ENCODE measurements at places on chromosomes 1 and 21.

GRCh38 chr21:35796844-35797243 lies 263.5 kb downstream of the SETD4 start:
- DNase-seq = no peak

DNA sequence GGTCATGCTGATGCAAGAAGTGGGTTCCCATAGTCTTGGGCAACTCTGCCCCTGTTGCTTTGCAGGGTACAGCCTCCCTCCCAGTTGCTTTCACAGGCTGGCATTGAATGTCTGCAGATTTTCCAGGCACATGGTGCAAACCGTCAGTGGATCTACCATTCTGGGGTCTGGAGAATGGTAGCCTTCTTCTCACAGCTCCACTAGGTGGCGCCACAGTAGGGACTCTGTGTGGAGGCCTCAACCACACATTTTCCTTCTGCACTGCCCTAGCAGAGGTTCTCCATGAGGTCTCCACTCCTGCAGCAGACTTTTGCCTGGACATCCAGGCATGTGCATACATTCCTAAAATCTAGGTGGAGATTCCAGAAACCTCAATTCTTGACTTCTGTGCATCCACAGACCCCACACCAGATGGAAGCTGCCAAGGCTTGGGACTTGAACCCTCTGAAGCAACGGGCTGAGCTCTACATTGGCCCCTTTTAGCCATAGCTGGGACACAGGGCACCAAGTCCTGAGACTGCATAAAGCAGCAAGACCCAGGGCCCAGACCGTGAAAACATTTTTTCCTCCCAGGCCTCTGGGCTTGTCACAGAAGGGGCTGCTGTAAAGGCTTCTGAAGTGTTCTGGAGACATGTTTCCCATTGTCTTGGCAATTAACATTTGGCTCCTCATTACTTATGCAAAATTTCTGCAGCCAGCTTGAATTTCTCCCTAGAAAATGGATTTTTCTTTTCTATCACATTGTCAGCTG lies 466.2 kb upstream of the PBX1 start:
- DNase-seq = no peak

GRCh38 chr1:26838474-26839338 lies 12.2 kb downstream of the ZDHHC18 start:
- no peak for DNase-seq

- DNase-seq = no peak
These were observed 95.6 kb downstream of the CENPF start for GRCh38 chr1:214698559-214698958.

GRCh38 chr1:16980473-16981268 lies at the start of gene MFAP2:
MFAP2 (minus strand) TSS chr1:16980620; CDS start chr1:16978273, 2,347 bp downstream.
- DNase-seq = no peak

DNA sequence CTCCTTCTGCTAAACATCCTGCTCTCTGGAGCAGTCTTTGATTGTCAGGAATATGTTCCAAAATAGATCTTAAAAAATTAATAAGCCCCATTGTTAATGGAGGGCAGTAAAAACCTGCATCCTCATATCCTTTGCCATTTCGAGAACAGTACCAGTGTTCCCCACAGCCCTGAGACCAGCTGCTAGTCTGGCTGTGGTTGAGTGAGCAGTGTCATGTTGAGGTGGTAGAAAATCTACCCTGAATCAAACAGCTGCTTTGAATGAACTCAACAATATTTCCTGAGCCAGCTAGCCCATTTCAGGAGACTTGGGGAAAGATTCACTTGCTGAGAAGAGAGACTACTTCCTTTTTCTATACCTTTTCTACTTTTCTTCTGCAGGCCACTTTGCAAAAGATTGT lies 24.4 kb downstream of the FABP3 start:
- no peak for DNase-seq

DNA sequence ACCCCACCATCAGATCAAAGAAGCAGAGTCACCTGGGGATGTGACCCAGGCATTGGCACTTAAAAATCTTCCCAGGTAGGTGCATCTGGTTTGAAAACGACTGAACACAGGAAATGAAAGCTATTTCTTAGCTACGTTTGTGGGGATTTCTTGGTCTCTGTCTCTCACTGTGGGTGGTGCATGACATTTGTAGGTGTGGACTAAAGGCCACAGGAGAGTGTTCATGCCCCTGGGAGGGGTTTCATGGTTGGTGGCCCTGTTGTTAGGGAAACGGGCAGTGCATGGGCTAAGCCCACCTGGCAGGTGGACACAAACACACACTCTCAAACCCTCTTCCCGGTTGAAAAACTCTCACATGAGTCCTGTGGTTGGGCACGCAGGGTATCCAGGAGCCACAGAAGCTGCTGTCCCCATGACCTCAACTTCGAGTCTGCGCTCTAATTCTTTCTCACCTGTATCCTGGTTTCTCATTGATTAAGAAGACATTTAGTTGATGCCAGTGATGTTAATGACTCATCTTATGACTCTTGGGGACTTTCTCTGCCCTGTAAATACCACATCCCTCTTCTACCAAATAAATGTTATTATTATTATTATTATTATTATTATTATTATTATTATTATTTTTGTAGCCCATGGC lies 119.4 kb downstream of the MRPS6 start:
- no peak for DNase-seq

- no peak for DNase-seq
These were observed 21.1 kb downstream of the TTC13 start for GRCh38 chr1:230957580-230957989.

- DNase-seq = no peak
These were observed 15.7 kb upstream of the RCAN1 start for GRCh38 chr21:34630536-34631143.

- peak; percentile 27 for DNase-seq
These were observed 35.5 kb downstream of the MATN1 start for GRCh38 chr1:30687886-30688285.

DNA sequence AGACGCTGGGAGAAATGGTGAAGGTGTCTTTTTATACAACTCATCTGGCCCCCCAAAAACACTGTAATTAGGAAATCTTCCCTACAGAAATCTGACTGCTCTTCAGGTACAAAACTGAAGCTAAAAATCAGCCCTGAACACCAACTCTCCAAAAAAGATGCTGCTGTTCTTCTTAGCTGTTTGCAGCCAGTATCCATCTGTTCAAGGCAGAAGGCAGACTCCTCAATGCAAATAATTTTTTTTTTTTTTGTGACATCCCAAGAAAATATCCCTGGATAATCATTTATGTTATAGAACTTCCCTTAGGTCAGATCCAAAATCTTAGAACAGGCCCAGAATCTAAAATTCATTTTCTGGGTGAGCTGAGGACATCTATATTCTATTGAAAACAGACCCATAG lies 36.5 kb downstream of the TRIT1 start:
- no peak for DNase-seq

DNA sequence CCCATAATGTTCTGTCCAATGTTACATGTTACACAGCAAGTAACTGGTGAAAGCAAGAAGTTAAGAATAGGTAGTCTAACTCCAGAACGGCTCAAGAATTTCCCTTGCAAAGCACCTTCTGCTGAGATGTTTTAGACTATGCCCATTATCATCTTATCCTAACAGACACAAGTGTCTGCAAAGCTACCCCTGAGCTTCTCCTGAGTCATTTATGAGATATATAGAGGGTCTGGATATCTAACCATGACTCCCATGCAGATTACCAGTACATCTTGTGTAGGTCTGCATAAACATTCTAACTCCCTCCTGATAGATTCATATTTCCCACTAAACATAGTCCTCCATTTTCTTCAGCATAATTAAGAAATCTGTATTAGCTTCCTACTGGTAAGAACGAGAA lies 171.7 kb downstream of the COQ8A start:
- no peak for DNase-seq

DNA sequence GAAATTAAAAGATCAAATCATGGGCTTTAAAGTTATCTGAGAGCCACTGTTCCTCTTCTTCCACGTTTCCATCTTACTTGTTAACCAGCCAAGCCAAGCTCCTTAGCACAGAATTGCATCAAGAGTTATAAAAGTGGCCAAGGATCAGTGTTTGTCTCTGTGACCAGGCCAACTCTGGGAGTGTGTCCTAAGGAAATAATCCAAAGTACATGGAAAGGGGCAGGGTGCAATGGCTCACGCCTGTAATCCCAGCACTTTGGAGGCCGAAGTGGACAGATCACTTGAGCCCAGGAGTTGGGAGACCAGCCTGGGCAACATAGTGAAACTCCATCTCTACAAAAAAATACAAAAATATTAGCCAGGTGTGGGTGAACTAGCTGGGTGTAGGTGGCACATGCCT lies 10.0 kb upstream of the MPZL1 start:
- no peak for DNase-seq

DNA sequence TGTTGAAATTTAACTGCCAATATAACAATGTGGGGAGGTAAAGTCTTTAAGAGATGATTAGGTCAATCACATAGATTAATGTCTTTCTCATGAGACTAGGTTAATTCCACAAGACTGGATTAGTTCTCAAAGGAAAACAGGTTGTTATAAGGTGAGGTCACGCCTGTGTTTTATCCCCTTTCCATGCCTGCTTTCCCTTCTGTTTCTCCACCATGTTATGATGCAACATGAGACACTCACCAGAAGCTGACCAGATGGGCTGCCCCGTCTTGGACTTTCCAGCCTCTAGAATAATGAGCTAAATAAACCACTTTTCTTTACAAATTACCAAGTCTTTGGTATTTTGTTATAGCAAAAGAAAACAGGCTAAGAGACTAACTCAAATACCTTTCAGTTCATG lies 70.8 kb downstream of the DDAH1 start:
- DNase-seq = no peak

DNA sequence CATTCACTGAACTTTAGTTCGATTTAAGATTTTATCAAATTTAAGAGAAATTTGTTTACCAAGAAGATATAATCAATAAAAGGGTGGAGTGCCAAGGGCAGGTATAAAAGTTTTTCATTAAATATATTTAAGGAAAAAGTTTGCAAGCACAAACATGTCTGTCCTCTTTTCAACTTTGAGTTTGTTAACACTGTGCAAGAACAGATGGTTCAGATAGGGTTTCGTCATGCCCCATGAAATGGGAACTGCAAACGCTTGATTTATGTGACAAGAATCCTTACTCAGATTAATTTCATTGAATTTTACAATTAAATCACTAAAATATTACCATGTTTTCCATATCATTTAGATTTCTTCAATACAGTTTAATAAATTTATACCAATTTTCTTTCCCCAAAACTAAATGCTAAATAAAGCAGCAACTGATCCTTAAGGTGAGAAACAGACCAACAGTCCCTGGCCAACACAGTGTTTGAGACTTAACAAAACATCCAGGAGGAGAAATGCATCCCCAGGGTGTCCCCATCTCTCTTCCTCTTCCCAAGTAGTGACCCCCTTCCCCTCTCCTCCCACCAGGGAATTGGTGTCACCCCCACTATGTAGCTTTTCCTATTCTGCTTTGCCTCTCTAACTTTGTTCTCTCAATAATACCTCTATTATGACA lies 292.9 kb downstream of the LTN1 start:
- no peak for DNase-seq

- no peak for DNase-seq
These were observed 6.6 kb upstream of the NUP133 start for GRCh38 chr1:229514578-229515275.

DNA sequence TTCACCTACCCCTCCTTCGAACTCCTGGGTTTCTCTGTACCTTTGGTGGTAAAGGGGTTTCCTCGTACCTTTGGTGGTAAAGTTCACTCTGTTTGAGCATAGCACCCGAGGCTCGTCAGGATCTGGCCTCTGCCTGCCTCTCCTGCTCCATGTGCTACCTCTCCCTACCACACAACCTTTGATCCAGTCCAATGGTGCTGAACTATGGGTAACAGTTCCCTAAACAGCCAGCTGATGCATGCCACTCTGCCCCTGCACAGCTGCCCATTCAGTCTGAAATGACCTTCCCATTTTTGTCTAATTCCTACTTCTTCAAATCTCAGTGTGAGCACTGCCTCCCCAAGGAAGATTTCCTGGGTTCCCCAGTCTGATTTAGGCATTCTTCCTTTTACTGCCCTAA lies 14.0 kb downstream of the OVAAL start:
- no peak for DNase-seq

- DNase-seq = no peak
These were observed 159.7 kb upstream of the NRIP1 start for GRCh38 chr21:15224346-15225086.

DNA sequence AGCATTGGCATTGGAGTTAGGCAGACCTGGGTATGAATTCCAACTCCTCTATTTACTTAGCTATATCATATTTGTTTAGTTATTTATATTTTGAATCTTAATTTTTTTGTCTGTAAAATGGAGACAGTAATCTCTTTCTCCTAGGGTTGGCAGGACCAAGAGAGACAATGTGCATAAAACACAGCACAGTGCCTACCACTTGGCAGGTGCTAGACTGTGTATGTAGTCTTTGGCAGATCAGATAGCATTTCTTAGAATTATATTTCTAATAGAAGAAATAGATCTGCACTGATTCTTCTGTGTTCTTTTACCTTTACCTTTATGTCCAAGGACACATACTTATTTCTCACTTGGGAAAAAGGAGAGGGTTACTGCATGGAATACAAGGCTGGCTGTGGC lies 177.2 kb downstream of the GIPC2 start:
- no peak for DNase-seq

GRCh38 chr1:226420328-226420727 lies 12.4 kb upstream of the PARP1 start:
- no peak for DNase-seq

DNA sequence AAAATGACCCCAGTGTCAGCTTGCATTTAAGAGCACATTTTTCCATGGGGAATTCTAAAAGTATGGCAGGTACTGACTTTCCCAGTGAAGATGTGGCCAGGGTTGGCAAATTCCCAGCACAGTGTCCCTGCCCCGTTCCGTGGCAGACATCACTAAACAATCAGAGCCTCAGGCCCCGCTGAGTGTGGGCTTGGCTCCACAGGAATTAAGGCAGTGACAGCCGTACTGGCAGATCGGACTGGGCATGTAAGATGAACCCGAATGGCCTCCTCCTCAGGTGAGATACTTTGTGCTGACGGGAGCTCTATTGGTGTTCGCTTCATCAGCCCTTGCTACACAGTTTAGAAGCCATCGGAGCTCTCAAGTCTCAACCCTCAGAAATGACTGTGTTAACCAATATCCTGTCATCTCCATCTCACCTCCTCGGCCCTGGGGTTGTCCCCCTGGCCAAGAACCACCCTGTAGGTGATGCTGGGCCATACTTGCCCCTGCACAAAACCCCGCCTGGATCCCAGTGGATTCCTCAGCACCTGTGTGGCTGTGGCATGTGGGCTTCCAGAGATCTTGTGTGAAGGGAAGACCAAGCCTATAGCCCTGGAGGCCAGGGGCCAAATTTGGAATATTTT lies 29.0 kb upstream of the ABCG1 start:
- no peak for DNase-seq

GRCh38 chr21:35940074-35940927 lies 120.0 kb downstream of the SETD4 start:
- DNase-seq = no peak

GRCh38 chr1:183776731-183777130 lies 28.2 kb upstream of the RGL1 start:
- DNase-seq = no peak
